ENCODE measurements at places on chromosomes 3 and 15.

- DNase-seq = no peak
Measured at GRCh38 chr15:26945046-26945445, 25.9 kb upstream of the GABRG3 start.

GRCh38 chr3:127425505-127426443, 137.9 kb upstream of the PRR20G start:
- no peak for DNase-seq

DNA sequence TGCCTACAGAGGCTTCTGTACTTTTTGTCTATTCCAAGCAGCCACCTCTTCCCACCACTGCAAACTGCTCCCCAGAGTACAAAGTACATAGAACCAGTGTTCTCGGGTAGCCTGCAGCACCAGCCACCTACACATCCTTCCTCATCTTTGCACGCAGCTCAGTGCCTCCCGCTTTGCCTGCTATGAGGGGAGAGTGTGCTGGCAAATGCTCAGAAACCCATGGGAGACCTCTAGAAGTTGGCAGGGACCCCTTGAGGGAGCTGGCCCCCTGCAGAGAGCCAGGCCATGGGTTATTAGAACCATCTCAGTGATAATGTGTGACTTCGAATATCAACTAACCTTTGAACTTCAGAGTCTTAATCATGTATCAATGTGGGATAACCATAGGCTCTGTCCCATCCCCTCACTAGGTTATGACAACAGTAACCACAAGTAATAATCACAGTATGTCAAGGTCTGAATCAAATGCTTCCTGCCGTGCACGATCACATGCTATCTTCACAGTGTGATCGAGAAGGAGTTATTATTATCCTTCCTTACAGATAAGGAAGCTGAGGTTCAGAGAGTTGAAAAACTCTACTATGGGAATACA, 22.8 kb upstream of the SMAD3 start:
- no peak for DNase-seq

- no peak for DNase-seq
Measured at GRCh38 chr3:52440671-52441070, 4.2 kb downstream of the SEMA3G start.

DNA sequence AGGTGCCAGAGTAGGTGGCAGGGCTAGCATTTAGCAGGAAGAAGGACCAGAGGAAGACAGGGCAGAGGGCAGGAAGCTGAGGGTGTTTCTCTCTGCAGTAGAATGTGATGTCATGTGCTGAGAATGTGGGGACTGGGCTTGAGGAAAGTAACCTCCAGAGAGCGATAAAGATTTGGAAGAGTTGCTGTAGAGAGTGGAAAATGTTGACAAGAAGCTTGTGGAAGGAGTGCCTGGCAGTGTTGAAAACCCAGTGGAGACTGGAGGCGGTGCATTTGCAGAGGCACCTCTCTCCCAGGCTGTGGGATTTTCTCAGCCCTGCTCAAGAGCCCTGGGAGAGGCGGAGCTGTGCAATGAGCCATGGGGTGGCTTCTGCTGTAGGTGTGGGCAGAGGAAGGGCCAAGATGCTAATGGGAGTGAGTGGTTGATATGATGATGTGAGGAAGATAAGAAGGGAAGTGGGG, 54.8 kb downstream of the MESD start:
- peak; percentile 61 for DNase-seq

DNA sequence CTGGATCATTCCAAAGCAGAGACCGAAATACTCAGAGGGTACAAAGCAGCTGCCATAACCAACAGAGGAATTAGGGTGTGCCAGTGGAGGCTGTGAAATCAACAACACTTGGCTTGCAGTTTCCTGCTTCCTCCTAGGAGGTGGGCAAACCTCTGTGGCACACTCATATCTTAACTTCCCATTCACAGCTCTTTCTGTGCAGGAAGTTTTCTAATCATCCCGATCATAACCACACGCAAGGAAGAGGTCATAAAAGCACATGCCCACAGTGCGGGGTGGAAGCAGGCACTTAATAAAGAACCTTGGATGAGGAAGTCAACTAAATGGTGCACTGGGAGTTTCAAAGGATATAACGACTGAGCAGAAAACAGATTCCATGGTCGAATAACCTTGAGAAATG, 5.1 kb downstream of the SCAMP2 start:
- no peak for DNase-seq

- DNase-seq = peak; percentile 23
Measured at GRCh38 chr15:25789616-25789999, 73.5 kb downstream of the ATP10A start.

DNA sequence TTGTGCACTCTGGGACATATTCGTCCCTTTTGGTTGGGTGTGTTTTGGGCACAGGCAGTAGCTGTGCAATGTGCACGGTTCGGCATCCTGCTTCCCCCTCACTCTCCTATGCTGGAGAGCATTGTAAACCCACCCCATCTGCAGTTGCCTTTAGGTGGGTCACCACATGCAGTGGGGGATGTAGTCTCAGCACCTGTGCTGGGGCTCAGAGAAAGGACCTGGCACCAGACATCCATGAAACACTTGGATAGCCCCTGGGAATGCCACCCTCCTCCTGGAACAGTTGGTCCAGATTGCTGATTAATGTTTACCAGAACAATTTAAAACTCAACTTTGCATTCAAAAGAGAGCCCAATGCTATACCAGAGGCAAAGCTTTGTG, 123.9 kb upstream of the MEF2A start:
- DNase-seq = no peak
